ENCODE measurements at places on chromosomes 7 and 10.

DNA sequence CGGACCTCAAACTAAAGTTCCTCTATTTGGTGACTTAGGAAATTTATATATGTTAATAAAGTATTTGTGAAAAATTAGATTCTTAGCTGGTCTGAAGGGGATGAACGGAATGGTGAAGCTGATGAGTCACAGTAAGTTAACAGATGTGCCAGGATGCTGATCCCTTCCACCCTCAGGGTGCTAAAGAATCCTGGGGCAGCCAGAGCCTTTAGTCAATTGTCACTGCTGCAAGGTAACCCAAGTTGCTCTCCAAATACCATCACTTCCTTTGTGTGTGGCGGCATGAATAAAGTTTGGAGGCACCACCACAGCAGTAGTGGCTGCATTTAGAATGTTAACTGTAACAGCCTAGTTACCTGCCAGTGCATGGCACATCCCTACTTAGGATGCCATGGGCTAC lies 222.6 kb upstream of the PPP1R3A start:
- no peak for DNase-seq

DNA sequence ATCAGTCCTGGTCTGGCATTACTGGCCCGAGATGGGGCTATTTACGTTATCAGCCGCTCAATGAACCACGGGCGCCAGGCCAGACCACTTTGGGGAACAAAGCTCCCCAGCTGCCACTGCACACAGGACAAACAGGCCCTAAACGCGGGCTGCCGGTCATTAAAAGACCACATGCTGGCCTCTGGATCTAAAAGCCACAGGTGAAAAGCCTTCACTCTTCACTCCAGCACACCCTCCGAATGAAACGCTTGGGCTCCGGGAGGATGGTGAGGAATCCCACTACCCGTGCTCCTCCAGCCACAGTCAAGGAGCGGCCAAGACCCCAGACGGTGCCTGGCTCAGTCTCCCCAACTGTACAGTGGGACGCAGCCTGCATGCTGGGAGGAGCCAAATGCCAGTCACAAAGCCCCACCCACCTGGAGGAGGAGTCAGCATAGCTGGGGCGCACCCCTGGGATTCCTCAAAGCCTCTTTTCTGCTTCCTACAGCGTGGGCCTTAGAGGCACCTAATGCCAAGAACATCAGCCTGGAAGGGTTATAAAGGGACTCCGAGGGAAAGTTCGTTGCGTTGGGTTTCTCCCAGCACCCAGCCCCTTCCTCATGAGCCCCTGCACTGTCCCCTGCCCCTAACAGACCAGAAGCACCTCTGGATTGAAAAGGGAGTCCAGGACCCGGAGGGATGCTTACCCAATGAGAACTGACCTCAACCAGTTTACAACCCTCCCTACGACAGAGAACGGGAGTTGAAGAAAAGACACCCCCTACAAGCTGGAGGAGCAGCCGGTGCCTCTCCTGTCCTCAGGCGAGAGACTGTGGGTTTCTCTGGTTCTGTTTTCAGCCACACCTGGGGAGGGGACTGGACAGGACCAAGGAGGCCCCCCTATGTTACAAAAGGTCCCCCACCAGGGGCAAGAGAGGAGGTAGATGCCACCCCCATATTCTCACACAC lies 4.7 kb downstream of the PDGFA start:
- DNase-seq, result no peak

- DNase-seq, result no peak
Observed at GRCh38 chr10:88515235-88515634, 67.9 kb downstream of the RNLS start.

- peak; percentile 63 for DNase-seq
Observed at GRCh38 chr10:16809074-16809718, 8.0 kb downstream of the RSU1 start.

- no peak for DNase-seq
Observed at GRCh38 chr10:46005383-46005782, 25.0 kb downstream of the NCOA4 start.

GRCh38 chr10:111221682-111222480 lies 145.1 kb downstream of the ADRA2A start:
- DNase-seq, result no peak

DNA sequence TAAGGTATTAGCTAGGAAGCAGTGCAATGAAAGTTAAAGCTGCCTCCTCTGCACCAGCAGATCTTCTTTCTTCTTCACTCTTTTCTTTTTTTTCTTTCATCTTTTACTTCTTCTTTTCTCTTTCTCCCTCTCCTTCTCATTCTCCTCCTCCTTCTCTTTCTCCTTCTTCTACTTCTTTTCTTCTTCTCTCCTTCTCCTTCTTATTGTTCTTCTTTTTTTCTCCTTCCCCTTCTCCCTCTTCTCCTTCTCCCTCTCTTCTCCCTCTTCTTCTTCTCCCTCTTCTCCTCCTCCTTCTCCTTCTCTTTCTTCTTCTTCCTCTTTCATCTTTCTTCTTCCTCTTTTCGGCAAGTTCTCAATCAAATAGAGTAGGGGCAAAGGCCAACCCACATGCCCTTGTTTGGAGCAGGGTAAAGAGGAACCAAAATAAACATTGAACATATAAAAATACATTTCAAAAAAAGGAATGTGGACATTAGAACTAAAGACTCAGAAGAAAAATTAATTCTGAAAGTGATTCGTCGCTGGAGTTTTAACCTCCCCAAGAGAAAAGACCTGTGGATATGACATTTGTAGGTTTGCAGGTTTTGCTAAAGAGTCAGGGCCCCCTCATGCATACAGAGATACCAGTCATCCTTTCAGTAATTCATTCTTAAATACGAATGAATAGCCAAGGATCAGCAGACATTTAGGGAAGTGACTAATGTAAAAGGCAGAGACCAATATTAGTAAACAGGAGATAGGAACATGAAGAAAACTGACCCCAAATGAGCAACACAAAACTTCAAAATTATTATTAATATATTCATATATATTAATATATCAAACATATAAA lies 93.0 kb upstream of the RSU1 start:
- no peak for DNase-seq

- no peak for DNase-seq
Observed at GRCh38 chr10:58704671-58705141, 192.0 kb downstream of the BICC1 start.

GRCh38 chr7:147912291-147912690 lies 678.3 kb upstream of the C7orf33 start:
- DNase-seq, result no peak

- no peak for DNase-seq
Observed at GRCh38 chr7:80764132-80764531, 125.7 kb downstream of the CD36 start.

GRCh38 chr7:13990319-13990983 lies 985 bp upstream of the ETV1 start:
- DNase-seq, result peak; percentile 28

DNA sequence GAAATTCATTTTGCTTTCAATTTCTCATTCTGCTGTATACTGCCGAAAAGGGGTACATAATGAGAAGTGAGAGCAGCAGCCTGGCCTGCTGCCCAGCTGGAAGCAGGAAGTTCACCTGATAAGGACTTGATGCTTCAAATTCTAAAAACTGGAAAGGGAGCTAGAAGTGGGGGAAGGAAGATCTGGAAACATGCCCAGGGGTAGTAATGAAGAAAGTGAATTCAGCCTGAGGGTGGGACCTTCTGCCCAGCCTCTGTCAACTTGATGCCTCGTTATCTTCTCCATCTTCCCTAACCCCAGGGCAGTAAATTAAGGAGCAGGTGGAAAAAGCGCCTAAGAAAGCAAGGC lies 69.4 kb downstream of the ARMH3 start:
- DNase-seq, result no peak

GRCh38 chr7:84712374-84713121 lies 474.3 kb downstream of the SEMA3D start:
- DNase-seq, result no peak

DNA sequence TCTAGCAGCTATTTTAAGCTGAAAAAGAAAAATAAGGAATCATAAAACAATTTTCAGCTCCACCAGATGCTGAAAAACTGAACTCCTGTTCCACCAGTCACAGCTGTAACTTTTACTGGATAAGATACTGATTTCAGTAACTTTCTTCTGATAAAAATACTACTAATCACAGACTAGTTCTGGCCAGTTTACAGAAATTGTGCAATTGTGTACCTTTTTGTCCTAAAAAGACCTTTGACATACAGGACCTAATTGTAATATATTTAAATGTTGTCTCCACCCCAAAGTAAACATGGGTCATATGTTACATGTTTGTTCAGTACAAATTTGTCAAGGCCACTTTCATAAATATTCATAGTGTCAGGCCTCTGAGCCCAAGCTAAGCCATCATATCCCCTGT lies 27.1 kb upstream of the PIP start:
- DNase-seq, result no peak

- DNase-seq, result peak; percentile 75
Observed at GRCh38 chr7:151244196-151244840, 4.2 kb downstream of the SMARCD3 start.

- DNase-seq, result peak; percentile 54
Observed at GRCh38 chr7:142711746-142712616, 37.3 kb upstream of the PRSS1 start.

GRCh38 chr7:105439174-105439893 lies 50.6 kb upstream of the SRPK2 start:
- no peak for DNase-seq

GRCh38 chr7:70346844-70347462 lies 748.7 kb downstream of the AUTS2 start:
- DNase-seq, result no peak

- no peak for DNase-seq
Observed at GRCh38 chr10:88182601-88182930, 319.1 kb downstream of the PTEN start.

DNA sequence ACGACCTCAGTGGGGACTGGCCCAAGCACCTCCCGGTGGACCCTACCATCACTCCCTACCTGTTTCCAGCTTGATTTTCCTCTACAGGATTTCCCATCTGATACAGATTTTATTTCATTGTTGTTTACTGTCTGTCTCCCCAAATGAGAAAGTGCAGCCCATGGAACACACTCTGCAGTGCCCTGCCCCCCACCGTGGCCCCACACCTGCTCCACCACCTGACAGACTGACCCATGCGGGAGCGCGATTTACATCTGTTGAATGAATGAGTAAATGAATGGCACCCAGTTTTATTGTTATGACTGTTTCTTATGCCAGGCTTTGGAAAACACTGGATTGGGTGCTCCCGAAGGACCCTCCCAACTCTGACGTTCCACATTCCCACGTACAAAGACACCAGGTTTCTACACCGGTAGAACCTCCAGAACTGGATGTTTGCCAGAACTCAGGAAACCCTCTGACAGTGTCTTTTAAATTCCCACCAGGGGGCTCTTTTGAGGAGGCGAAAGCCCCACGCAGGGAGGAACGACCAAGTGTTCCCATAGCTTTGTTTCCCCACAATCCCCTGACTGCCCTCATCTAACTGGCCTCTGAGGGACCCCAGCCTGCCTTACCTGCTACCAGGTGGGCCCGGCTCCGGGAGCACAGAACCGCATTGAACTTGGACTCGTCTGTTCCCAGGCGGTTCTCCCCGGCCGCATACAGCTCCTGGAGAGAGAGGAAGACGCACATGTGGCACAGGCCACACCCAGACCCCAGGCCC lies 29.0 kb downstream of the PLAC9 start:
- no peak for DNase-seq

DNA sequence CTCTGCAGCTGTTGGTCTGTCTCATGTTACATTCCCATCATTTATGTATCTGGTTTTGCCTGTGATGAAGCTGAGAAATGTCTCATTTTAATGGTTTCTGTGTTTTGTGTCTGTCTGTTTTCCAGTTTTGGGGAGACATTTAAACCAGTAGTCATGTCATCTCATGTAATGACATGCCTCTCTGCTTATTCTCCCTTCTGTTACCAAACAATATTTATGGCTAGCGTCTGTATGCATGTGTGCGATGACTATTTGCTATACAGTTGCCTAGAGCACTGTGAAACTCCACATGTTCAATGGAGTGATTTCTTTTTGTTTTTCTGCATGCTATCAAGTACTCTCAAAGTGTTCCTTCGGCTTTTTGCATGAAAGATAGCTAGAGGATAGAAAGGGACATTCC lies 132.0 kb downstream of the ST7 start:
- no peak for DNase-seq

DNA sequence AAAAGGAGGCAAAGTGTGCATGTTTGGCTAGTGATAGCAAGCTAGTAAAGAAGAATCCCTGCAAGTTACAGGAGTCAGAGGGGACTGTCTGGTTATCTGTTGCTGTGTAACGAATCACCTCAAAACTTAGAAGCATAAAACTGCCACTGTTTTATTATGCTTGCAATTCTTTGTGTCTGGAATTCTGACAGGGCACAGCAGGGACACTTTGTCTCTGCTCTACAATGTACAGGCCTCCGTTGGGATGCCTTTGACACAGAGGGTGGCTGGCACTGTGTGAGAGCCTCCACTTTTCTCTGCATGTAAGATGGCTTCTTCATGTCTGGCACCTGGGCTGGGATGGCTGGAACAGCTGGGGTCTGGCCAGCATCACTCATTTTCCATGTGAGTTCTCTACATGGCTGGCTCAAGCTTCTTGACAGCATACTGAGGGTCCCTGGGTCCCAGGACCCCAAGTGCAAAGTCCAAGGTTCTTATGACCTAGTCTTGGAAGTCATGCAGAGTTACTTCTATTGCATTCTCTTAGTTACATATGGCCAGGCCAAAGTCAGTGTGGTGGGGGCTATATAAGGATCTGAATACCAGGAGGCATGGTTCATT lies 276.9 kb downstream of the RPS24 start:
- no peak for DNase-seq

GRCh38 chr7:80225361-80225760 lies 90.7 kb downstream of the GNAI1 start:
- no peak for DNase-seq

- no peak for DNase-seq
Observed at GRCh38 chr7:137296576-137296975, 47.0 kb downstream of the PTN start.

- DNase-seq, result no peak
Observed at GRCh38 chr10:30656233-30656632, 26.7 kb upstream of the LYZL2 start.

DNA sequence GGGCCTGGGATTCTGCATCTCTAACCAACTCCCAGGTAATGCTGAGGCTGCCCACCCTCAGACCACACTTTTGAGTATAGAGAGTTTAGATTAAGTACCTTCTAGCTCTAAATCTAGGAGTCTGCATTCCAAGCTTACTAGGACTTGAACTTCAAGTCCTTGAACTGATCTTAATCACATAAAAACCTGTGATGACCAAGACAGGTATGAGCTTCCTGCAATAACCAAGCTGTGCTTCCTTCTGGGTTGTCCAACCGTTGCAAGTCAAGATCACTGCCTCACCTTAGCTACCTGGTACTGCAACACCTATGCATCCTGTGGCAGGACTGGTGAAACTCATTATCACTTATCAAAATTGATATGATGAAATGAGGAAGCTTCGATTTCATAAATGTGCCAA lies 32.9 kb upstream of the RAPGEF5 start:
- no peak for DNase-seq

- DNase-seq, result peak; percentile 87
Observed at GRCh38 chr10:17026686-17027485, 102.7 kb downstream of the CUBN start.

DNA sequence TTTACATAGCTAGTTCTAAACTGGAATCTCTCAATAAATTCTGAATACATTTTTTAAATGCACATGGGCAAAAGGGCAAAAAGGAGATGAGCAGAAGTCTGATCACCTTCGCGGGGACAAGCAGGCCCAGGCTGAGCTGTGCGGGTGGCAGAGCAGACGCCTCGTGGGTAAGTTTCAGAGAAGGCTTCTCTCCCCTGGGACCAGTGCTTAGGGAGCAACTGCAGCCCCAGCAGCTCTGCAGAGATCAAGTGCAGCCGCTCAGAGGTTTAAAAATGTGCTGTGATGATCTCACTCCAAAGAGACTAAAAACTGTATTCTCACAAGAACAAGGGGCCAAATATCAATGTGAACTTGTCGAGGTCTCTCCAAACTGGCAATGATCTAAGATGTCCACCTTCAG lies 264.3 kb upstream of the RNF32 start:
- no peak for DNase-seq

- DNase-seq, result peak; percentile 2
Observed at GRCh38 chr7:31811650-31812461, 124.8 kb downstream of the PPP1R17 start.

Data from CD4-positive, alpha-beta T cell treated with Interleukin-12 subunit alpha and Interleukin-12 subunit beta, for 1 hour (primary cell).